ENCODE measurements at places on chromosomes 7 and 10. TPM values are rescaled to one million over a fixed set of nuclear protein-coding genes. Genes with fewer than 3 reads are reported as not detected.

- H3K4me1 ChIP-seq, result peaks cover 3% of the 10 kb centered on the region
- no peak overlapping the region for H3K4me3 ChIP-seq
- H3K36me3 ChIP-seq, result no peaks in the 10 kb centered on the region
- no peak overlapping the region for H3K27ac ChIP-seq
- no peaks in the 10 kb centered on the region for H3K27me3 ChIP-seq
Observed at GRCh38 chr7:123757095-123757494, 8.3 kb upstream of the WASL start.

DNA sequence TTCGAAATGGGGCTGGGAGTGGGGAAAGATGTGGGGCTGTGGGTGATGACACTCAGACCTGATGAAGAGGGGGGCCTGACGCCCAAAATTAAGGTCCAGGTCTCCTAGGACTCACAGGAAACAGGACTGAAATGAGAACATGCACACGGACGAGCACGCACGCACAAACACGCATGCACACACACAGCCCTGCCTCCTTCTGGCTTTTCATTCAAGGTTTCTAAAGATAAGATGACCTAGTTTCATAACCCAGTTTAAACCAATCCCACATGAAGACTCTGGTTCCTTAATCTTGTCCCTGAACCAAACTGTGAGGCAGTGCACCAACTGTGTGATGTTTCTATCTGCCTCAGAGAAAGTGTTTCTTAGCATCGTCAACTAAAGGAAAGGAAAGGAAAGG lies 162.0 kb downstream of the DGKI start:
- no peak overlapping the region for H3K4me3 ChIP-seq
- peaks cover 88% of the 10 kb centered on the region for H3K4me1 ChIP-seq
- peaks cover 14% of the 10 kb centered on the region for H3K36me3 ChIP-seq
- no peaks in the 10 kb centered on the region for H3K27me3 ChIP-seq
- no peak for DNase-seq

- H3K4me3 ChIP-seq, result no peak overlapping the region
- H3K27me3 ChIP-seq, result no peaks in the 10 kb centered on the region
- no peak for DNase-seq
- peaks cover 55% of the 10 kb centered on the region for H3K4me1 ChIP-seq
Observed at GRCh38 chr7:102888561-102889233, 24.1 kb upstream of the LRRC17 start.

DNA sequence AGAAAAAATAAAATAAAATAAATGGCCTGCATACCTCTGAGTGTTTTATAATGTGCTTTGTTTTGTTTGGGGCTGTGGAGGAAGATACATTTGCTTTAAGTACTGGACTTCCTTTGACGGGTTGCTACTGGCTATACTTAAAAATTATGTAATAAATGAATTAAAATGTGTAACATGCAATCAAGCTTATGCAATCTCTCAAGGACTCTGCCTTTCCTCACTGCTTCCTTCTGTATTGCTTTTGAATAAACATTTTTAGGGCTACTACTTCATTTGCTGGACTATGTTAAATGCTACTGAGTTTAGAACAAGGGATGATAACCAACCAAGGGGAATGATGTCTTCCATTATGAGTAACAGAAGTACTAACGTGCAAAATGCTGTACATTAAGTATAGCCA lies 91.6 kb downstream of the ETV1 start:
- H3K27me3 ChIP-seq, result no peaks in the 10 kb centered on the region
- H3K4me3 ChIP-seq, result no peak overlapping the region
- H3K36me3 ChIP-seq, result no peaks in the 10 kb centered on the region

DNA sequence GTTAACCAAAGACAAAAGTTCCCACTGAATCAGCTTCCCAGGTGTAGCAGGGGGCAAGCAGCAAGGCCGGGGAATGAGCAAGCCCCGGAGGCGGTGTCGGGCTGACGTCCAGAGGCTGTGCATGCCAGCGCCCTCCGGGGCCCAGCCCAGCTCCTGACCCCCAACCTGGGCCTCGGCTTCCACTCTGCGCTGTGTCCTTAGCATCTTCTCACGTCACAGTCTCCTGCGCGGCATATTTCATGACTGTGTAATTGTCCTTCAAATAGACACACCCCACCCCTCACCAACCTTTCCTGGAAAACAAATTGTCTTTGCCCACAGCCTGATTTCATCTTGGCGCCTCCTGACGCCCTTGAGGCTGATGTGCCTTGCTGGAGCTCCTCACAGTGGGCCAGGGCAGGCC lies 133.5 kb downstream of the RGS10 start:
- DNase-seq, result no peak
- H3K36me3 ChIP-seq, result peaks cover 1% of the 10 kb centered on the region
- H3K27ac ChIP-seq, result no peak overlapping the region
- no peaks in the 10 kb centered on the region for H3K27me3 ChIP-seq
- H3K4me1 ChIP-seq, result peaks cover 22% of the 10 kb centered on the region
- H3K4me3 ChIP-seq, result no peak overlapping the region

DNA sequence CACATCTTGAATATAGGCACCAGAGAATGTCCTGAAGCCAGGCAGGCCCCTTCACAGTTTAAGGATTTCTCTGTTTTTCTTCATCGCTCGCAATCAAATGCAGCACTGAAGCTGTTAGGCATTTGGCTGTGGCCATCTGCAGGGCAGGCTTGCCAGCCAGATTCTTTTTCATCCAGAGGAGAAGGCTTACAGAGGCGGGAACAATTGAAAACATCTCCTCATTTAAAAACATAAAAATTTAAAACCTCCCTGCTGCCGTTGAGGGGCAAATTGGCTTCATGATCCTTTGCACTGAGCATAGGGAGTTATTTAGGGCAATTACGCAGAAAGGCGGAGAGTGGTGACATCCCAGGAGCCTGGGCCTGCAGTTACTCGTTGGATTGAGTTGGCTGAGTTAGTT lies 500.0 kb downstream of the TYW1 start:
- DNase-seq, result no peak
- H3K27ac ChIP-seq, result no peak overlapping the region
- no peaks in the 10 kb centered on the region for H3K36me3 ChIP-seq
- H3K4me3 ChIP-seq, result no peak overlapping the region

DNA sequence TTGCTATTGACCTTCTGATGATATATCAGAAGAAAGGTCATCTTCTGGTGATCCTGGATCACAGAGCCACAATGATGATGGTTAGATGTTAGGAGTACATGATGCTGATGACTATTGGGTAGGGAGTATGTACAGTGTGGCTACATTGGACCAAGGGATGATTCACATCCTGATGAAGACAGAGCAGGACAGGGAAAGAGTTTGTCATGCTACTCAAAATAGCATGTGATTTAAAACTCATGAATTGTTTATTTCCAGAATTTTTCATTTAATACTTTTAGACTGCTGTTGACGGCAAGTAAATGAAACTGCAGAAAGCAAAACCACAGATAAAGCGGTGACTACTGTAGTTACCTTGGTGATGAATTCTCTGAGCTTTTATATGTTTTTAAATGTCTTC lies 397.3 kb downstream of the PPP1R3A start:
- H3K4me1 ChIP-seq, result no peaks in the 10 kb centered on the region
- no peak overlapping the region for H3K4me3 ChIP-seq
- no peak overlapping the region for H3K27ac ChIP-seq
- no peaks in the 10 kb centered on the region for H3K36me3 ChIP-seq
- DNase-seq, result no peak

GRCh38 chr7:96676919-96677318 lies 32.7 kb downstream of the SEM1 start:
- H3K36me3 ChIP-seq, result peaks cover 13% of the 10 kb centered on the region
- no peak overlapping the region for H3K27ac ChIP-seq
- DNase-seq, result no peak
- H3K4me1 ChIP-seq, result peaks cover 3% of the 10 kb centered on the region

ASAH2 gene
- total RNA-seq, result 2.7 TPM

PNLIPRP2 gene
- total RNA-seq, result not detected

LRRC4 gene
- total RNA-seq, result 0.94 TPM

TBXAS1 gene
- total RNA-seq, result 2.5 TPM

NCF1 gene
- not detected for total RNA-seq

SYT15 gene
- 14.5 TPM for total RNA-seq

MEOX2 gene
- total RNA-seq, result 8.9 TPM

PNLIPRP1 gene
- total RNA-seq, result not detected

EPO gene
- not detected for total RNA-seq

Measured in chondrocyte (in vitro differentiated cells).